Stimulated activated CD8-positive, alpha-beta memory T cell treated with anti-CD3 and anti-CD28 coated beads, Interleukin-7, amount 100 ng/mL, for 1 hour (primary cell): ENCODE measurements at places on chromosomes 5 and 9.

DNA sequence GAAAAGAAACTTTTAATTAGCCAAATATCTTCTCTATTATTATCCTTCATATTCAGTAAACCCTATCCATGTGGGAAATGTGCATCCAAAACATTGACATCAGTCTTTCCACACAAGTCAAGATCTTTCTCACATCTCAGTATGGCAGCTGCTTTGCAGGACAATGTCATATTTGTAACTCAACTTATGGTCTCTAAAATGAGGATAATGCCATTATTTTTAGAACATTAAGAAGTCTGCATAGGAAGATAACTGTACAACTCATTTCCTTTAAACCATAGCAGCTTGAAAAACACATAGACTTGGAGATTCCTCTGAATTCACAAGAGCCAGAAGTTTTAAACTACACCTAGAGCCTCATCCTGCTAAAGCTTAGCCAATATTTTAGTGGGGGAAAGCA is 43.7 kb downstream of the MCTP1 start:
- no peak for DNase-seq

DNA sequence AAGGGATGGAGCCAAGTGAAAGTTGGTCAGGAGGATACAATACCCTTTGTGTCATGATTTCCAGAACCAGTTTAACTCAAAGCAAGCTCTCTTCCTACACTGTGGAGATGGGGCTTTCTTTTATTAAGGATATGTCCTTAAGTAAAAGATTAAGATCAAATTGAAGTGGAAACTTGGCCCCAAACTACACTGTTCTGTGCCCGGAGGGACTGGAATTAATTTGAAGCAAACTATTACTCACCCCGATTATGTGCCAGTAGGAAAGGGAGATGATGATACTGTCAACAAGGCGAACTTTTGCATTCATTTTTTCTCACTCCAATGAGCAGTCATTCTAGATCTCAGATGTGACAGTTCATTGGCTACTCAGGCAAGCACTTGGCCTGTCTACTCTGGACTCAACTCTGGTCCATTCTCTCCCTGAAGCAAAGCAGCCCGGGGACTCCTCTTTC is 186.7 kb downstream of the NTRK2 start:
- DNase-seq = no peak

- no peak for DNase-seq
These were observed 118.1 kb downstream of the C9orf152 start for GRCh38 chr9:110089681-110090370.

DNA sequence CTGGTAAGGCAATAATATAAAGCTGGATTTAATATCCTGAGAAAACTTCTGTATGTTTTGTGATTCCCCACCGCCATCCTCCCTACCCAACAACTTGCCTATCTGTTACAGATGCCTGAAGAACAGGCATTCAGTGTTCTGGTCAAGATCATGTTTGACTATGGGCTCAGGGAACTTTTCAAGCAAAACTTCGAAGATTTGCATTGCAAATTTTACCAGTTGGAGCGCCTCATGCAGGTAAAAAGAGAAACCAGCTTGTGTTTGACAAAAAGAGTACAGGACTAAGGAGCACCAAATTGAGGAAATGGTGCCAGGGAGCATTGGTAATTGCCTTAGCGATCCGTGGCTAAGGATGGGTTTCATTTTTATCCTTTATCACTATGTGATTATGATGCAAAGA is 40.0 kb downstream of the GPR21 start:
- DNase-seq = no peak

DNA sequence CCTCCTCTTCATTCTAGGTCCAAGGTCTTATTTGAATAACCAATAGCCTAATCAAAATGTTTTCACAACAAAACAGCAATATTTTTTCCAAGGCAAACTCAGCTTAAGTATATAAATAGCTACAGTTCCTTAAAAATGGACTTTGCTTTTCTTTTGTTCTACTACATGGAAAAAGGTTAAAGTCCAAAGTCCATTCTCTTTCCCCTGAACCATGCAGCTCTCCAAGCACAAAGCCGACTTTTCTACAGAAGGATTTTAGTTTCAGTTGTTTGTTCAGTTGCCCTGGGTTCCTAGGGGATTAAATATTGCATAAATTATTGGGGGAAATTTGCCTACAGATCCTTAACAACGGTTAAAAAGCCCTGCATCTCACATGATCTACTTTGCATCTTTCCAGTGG is 677.0 kb upstream of the KLF4 start:
- DNase-seq = no peak
